ENCODE measurements at places on chromosomes 16 and 17.
A peak's percentile ranks its signal among the peaks of the same experiment; 100 is the strongest.

DNA sequence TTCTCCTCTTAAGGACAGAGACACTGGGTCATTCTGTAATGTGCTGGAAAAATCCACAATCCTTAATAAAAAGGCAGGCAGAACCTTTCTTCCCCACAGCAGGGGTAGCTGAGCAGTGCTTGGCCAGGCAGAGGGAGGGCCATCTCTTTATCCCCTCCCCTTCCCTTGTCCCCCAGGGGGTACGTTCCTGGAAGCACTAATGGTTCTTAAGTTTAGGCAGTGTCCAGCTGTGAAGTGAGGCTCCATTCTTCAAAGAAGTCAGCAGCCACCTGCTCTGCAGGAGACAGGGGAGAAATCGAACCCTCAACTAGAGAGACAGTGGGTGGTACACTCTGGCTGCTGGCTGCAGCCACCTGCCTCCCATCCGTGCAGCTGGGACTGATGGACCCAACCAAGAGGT, 533.9 kb upstream of the CDH11 start:
- DNase-seq: no peak

- DNase-seq: no peak
These were observed 101.0 kb upstream of the SHISA6 start for GRCh38 chr17:11140043-11140442.

DNA sequence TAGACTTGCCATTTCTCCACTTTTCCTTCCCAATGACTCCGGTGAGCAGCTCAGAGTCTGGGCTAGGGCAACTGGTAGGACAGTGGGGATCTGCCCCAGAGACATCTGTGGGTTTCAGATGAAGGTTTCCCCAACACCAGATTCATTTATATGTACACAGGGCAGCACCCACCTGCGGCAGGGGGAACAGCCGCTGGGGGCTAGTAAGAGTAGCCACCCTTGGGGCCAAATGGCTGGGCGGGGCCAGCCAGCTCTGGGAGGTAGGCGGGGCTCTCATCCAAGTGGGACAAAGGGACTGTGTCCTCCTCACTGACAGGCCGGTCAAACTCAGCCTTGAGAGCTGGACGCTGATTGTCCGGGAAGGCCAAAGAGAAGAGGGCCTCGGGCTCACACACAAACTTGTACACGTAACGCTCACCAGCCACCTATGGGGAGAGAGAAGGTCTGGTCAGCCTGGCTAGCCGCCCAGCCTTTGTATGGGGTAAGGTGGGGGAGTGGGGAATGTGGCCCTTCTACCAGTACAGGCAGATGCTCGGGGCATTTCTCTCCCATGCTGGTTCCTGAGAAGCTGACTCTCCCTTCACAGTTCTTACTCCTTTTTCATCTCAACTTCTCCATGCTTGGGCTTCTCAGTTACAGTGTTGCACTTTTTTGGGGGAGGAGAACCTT, 17.7 kb downstream of the ETV4 start:
- DNase-seq: no peak

DNA sequence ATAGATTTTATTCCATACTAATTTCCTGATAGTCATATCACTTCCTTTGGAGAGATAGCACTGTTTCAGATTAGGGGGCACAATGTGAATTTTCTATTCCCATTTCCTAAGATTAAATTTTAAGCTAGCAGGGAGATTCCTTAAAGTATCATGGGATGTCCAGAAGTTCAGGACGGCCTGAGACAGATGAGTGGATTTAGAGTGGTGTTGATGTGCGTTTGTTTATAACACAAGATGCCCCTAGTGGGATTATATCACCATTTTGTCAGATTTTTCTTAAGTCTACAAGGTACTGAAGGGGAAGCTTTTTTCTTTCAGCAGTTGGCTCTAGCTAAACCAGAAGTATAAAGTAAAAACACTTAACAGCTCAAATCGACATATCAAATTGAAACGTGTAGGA, 183.6 kb upstream of the TBX2 start:
- no peak for DNase-seq

GRCh38 chr17:1229900-1230501, 40.2 kb upstream of the BHLHA9 start:
- DNase-seq: no peak

DNA sequence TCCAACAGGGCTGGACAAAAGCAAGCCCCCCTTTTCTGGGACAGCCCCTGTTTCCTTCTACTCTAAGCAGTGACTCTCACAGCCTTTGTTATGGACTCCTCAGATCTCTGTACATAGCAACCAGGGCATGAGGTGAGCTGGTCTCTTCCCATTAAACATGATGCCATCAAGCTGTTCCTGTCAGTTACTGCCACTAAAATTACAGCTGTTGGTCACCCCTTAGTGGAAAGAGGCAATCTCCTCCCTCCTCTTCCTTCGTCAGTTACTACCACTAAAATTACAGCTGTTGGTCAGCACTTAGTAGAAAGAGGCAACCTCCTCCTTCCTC, 95.2 kb upstream of the SMIM36 start:
- DNase-seq: no peak

DNA sequence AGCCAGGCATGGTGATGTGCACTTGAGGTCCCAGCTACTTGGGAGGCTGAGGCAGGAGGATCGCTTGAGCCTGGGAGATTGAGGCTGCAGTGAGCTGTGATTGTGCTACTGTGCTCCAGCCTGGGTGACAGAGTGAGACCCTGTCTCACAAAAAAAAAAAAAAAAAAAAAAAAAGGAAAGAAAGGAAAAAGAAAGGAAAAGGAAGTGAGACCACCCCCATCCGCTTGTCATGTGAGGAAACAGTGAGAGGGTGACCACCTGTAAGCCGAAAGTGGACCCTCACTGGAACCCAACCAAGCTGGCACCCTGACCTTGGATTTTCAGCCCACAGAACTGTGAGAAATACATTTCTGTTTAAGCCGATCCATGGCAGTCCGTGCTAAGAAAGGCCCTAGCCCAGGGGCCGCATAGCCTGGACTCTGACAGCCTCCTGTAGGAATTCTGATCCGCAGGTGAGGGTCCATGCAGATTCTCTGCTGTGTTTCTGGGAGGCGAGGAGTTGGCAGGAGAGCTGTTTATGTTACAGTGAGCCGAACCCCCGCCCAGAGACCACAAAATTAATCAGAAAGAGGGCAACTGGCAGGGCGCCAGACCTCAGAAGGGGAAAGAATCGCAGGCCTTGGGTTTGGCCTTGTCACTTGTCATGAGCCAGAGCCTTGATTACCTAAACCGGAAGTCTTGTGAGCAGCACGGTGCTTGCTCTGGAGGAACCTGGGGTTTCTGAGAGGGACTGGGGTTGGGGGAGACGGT, 945 bp downstream of the SGSH start:
- peak; percentile 41 for DNase-seq

DNA sequence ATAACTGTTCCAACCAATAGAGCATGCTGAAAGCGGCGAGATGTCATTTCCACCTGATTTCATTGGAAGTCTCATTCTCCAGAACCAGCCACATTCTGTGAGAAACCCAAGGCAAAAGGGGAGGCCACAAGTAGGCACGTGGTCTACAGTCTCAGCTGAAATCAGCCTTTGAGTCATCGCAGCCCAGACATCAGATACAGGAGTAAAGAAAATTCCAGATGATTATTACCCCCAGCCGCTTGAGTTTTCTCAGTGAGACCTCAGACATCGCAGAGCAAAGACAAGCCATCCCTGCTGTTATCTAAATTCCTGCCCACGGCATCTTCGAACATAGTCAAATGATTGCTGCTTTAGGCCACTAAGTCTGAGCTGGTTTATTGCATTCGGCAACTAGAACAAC, 23.1 kb downstream of the STAT3 start:
- DNase-seq: no peak

DNA sequence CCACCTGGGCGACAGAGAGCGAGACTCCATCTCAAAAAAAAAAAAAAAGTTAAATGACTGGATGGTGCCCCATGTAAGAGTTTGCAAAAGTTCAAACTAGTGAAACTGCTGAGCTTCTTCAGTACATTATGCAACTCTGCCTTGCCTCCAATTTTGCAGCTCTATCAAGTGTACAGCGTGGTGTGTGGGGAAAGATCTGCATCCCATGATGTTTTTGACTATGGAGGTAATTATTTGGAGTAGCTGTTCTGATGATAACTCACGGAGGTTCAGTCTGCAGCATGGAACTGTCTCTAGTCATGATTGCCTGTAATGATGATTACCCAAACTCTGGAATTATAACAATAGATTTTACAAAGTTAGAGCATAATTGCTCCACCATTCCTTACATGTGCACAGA, 149.6 kb downstream of the PITPNC1 start:
- DNase-seq: no peak

DNA sequence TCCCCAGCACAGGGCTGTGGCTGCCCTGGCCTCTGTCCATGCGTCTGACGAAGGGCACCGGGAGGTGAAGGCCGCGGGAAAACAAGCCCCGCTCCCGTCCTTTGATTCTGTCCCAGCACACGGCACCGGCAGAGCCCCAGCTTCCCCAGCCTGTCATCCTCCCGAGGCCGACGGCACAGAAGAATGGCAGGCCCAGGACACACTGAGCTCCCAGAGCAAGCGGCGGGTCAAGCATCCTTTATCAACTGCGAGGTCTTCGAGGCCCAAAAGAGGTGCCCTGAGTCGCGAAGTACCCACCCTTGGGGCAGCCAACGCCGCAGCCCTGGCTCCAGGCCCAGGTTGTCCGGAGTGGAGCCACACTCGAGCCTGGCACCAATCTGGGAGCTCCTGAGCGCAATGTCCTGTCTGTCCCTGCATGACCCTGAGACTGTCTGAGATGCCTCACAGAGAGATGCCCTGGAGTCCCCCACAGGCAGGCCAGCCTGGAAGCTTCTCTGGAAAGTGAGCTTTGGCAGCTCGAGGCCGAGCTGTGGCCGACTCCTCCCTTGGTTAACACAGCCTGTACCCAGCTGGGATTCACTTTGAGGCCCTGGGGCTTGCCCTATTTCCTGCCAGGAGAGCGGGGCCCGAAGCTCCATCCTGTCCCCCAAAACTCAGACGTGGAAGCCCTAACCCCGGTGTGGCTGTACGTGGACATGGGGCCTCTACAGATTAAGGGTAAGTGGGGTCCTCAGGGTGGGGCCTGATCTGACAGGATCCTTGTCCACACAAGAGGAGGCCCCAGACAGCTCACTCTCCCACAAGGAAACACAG, 23.3 kb downstream of the SLC7A5 start:
- DNase-seq: no peak

- peak; percentile 61 for DNase-seq
These were observed at the start of gene CRLF3 for GRCh38 chr17:30824356-30825145. Gene CRLF3 (minus strand): TSS chr17:30824692. CDS start chr17:30824651, 41 bp downstream.

- DNase-seq: no peak
These were observed 16.3 kb upstream of the MAP3K14 start for GRCh38 chr17:45332989-45333701.

GRCh38 chr16:89931964-89932363, 8.8 kb downstream of the TUBB3 start:
- DNase-seq: no peak

- no peak for DNase-seq
These were observed 7.8 kb downstream of the IRX5 start for GRCh38 chr16:54938212-54939028.

DNA sequence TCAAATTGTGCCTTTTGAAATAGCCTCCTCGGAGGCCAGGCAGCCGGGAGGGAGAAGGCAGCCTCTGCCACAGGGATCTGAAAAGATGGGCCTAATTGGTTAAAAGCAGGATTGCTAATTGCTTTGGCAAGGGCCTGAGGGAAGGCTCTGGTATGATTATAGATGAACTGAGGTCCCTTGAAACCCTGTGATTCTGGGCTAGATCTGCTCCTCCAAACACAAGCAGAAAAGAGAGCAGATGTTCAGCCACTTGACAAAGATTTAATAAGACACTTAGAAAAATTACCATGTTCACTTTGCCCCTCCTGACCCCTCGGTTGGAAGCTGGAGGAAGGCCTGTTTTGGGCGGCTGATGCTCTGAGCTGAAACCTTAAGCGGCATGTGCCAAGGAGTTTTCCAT, 209.5 kb upstream of the MPHOSPH6 start:
- DNase-seq: no peak

- DNase-seq: no peak
These were observed 109.8 kb downstream of the GOSR1 start for GRCh38 chr17:30586818-30587595.

- DNase-seq: no peak
These were observed 2.5 kb upstream of the CORO6 start for GRCh38 chr17:29625037-29625750.

DNA sequence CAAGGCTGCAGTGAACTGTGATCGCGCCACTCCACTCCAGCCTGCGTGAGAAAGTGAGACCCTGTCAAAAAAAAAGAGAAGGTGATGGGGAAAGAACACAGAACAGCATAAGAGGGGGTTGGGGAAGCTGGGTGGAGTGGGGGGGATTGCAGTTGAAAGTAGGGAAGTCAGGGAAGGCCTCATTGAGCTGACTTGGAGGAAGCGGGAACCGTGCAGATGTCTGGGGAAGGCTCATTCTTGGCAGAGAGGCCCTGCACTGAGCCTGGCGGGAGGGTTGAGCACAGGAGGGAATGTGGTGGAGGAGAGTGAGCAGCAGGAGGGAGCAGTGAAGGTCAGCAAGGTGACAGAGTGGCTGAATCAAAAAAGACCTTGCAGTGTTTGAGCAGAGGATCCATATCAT, 26.9 kb downstream of the IL4R start:
- DNase-seq: no peak

- no peak for DNase-seq
These were observed 1.2 kb downstream of the PNPO start for GRCh38 chr17:47942568-47942967.

- no peak for DNase-seq
These were observed 130.9 kb downstream of the ZFHX3 start for GRCh38 chr16:72917051-72917450.

DNA sequence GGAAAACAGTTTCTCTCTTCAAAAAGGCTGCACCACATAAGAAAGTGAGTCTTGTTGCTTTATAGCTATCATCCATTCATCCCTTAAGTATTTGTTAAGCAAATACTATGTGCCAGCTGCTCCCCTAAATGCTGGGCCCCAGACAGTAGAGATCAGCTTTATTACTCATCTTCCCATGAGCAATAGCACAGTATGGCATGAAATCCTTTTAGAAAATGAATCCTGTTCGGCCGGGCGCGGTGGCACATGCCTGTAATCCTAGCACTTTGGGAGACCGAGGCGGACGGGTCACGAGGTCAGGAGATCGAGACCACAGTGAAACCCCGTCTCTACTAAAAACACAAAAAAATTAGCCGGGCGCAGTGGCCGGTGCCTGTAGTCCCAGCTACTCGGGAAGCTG, 99.5 kb downstream of the MYO1D start:
- DNase-seq: no peak

- no peak for DNase-seq
These were observed 471.8 kb downstream of the CDH13 start for GRCh38 chr16:83098536-83098935.

- no peak for DNase-seq
These were observed 7.2 kb upstream of the HSD11B2 start for GRCh38 chr16:67423611-67424260.

DNA sequence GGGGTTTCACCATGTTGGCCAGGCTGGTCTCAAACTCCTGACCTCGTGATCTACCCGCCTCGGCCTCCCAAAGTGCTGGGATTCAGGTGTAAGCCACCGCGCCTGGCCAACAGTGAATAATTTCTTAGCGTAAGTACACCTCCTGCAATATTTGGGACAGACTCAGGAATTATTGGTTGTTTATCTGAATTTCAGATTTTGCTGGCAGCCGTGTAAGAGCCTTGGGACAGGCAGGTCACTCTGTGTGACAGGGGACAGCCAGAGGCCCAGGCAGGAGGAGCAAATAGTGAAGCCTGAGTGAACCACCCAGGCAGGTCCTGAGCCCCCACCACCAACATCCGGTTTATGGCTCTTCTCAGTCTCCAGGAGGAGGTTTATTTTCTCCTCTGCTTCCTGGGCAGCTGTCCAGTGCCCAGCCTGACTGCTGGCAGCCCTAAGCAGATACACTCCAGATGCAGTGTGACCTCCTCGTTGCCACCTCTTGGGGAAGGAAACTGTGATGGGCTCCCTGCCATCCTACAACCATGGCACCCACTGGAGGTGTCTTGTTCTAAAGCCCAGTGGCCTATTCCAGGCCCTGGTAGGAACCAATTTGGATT, 26.2 kb upstream of the ADORA2B start:
- no peak for DNase-seq
